ENCODE measurements at places on chromosomes 5 and 9. TPM values are rescaled to one million over a fixed set of nuclear protein-coding genes. Genes with fewer than 3 reads are reported as not detected.

DNA sequence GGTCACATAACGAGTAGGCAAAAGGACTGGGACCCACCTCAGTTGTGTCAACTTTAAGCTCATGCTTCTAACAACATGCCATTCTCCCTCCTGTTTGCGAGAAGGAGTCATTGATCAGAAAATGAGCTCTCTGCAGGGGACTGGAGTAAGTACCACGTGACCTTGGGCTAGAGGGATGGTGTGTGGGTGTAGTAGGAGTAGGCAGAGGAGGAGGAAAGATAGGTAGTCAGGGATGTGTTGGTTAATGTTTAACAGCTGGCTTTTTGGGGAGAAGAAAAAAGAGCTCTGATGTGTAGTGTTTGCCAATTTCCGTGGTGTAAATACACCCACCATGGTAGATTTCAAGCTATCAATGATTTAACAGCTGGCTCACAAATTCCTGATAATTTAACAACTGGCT lies 160.3 kb upstream of the TBC1D2 start:
- no peak for DNase-seq

GRCh38 chr5:141779503-141779973 lies 97.5 kb upstream of the ARAP3 start:
- DNase-seq, result peak; percentile 70

DNA sequence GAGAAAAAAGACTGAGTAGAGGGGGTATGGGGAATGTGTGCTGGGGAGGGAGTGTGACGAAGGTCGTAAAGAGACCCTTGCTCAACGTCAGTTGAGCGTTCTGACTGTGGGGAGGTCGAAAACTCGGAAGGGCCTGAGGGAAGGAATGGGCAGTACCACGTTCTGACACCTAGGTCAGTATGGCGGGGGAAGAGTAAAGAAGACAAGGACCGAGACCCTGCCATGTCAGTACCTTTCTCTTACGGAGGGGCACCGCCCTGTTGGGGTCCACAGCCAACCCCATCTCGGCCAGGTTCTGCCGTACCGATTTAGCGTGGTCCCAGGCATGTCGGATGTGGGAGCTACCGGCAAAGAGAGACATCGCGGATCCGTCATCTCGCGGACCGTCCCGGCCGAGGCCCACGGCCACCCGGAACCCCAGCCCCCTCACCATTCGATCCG lies 375 bp downstream of the NOP16 start:
- DNase-seq, result peak; percentile 16

- DNase-seq, result no peak
These were observed 7.9 kb upstream of the ZNF608 start for GRCh38 chr5:124754206-124754927.

DNA sequence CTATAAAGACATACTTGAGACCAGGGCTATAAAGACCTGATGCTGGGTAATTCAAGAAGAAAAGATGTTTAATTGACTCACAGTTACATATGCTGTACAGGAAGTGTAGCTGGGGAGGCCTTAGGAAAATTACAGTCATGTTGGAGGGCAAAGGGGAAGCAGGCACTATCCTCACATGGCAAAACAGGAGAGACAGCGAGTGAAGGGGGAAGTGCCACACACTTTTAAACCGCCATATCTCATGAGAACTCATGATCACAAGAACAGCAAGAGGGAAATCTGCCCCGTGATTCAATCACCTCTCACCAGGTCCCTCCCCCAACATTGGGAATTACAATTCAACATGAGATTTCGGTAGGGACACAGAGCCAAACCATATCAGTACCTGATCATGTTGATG lies 89.9 kb upstream of the ADAMTSL1 start:
- DNase-seq, result no peak

DNA sequence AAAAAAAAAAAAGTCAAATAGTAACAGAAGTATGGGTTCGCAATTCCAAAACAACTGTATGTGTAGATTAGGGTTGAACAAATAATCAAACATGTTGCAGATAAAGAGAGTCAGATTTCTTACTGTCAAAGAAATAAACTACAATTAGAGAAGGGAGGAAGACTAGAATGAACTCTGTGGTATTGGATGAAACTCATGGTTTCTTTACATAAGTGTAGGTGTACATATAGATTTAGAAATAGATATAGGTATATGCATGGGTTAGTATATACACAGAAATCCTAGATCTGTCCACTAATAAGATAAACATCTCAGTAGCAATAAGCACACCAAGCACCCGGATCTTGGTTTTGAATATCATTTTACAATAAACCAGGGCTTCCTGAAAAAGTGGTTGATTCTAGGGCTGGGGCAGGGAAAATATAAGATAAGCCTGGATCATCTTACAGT lies 21.3 kb downstream of the DTWD2 start:
- DNase-seq, result no peak

DNA sequence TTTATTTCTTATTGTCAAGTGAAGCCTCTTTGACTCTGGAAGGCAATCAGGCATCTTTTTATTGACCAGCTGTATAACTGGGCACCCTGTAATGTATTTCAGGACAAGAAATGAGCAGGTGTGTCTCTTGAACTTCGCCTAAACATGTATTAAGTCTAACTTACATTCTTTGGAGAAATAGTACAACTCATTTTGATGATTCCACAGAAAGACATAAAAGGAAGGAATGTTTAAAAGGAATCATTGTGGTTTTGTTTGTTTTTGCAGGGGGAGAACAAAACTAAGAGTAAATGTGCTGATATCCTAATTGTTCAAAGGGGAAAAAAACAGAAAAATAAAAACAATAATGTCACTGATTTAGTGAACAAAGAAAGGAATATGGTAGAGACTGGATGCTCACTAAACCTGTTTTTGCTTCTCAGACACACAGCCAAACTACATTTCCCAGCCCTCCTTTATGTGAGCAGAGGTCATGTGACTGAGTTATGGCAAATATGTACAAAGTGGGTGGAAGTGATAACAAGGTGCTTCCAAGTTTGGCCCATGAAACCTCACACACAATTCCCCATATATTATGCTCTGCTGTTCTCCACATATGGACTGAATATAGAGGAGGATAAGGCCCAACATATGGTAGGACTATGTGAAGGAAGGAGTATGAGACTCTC lies 150.6 kb upstream of the ACOT12 start:
- DNase-seq, result no peak

DNA sequence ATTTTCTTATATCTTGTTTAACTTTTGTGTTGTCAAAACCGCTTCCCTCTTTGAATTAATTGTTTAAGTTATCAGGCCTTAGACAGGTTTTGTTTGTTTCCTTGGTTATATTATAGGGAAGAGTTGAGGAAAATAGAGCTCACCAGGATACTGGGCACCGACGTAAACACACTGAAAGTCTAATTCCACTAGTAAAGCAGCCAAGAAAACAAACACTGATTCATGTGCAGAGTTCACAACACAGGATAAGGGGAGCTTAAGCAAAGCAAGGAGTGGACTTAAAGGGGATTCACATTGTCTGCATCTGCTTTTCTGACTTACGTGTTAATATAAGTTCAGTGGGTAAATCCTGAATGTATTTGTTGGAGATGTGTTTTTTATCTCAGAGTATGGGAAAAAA lies 139.0 kb upstream of the CDH6 start:
- no peak for DNase-seq

GRCh38 chr5:179484201-179484600 lies 66.2 kb upstream of the RUFY1 start:
- DNase-seq, result no peak

GRCh38 chr5:157913575-157913974 lies 54.6 kb upstream of the CLINT1 start:
- no peak for DNase-seq

DNA sequence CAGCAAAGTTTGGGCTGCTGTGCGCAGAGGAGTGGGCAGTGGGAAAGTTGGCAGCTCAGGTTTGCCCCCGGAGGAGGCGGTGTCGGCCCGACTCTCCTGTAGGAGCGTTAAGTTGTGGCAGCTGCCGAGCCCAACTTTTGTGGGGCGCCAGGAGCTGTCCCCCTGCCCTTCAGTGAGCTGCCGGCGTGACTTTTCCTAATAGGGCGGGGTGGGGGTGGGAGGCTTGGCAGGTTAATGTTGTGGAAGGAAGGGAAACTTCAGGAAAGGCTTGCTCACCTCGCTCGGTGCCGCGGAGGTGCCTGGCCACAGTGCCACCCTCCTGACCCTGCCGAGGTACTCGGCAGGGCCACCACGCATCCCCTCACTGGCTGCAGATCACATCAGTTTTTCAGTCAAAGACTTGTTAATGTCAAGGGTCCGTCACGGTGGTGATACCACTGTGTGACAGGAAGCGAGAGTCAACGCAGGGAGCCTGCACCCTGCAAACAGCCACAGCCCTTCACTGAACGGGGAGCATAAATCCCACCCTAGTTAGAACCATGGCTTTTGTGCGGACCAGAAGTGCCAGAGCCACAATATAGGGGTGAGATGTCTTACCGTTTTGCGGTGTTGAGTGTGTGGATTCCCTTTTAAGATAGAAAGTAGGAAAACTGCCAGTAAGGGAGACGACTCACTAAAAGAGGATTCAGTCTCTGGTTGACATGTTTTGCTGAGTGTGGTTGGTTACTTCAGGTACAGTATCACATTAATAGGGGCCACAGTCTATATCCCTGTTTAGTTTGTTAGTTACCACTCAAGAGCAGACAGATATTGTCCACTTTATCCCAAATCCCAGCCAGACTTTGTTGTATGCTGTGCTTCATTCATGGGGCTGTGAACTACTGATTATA lies 796 bp downstream of the LNPEP start:
- peak; percentile 47 for DNase-seq

DNA sequence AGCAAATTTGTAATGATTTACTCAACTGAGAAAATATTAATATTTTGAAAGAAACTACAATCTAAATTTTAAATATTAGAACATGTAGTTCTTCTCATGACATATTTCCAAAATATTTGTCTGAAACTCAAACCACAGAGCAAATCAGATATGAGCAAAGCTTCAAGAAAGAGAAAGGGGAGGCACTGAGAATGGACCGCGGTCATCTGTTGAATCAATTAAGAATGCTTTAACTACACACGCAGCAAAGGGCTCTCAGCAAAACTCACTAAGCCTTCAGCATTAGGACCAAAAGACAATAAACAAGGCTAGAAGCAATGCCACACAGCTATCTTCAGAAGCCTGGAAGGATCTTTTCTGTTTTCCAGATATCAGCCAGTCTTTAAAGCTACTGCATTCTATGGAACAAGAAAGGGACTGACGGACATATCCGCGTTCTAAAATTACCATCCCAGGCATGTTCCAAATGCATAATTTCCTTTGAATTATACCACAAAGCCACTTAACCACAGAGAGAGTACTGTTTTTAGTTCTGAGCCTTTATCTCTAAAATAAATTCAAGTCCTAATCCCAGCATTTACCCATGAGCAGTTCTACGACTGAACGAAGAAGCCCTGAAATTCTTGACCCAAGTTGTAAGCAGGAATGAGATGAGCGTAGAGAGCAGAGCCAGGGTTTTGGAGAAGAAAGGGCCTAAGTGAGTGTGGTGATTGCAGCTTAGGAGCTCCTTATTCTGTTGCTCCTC lies 513.5 kb downstream of the AGTPBP1 start:
- DNase-seq, result no peak

DNA sequence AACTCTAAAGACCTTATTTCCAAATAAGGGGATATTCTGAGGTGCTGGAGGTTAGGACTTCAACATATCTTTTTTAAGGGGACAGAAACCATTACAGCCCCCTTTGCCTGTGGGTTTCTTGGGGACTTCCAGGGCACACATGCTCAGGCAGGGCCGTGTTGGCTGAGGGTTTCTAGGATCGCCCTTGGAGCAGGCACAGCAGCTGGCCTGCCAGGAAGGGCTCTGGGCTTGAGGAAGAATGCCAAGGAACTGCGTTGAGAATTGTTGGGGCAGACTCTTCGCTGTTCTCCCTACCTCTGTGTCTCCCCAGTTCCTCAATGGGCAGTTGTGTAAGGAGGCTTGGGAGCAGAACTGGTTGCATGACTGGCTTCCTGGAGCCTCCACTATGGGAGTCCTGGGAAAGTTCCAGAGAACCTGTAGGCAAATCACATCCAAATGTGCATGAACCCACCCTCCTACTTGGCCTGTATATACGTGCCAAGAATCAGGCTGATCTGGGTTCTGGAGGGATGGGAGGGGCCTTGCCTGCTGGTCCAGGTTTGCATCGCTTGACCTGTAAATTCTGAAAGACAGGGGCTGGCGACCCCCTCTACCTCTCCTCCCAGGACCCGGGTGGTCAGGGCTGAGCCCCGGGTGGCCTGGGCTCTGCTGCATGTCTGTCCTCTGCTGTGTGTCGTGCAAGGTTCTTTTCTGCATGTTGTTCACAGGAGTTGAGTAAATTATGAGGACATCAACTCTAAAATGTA lies 65.5 kb downstream of the HSPA4 start:
- no peak for DNase-seq

Gene MEF2C
- polyA plus RNA-seq, result 44.5 TPM

Gene UIMC1
- 47.0 TPM for polyA plus RNA-seq

Gene ORM2
- not detected for polyA plus RNA-seq

Gene ZNF462
- 35.3 TPM for polyA plus RNA-seq

Gene PCDHA4
- polyA plus RNA-seq, result 0.81 TPM

Gene NUTM2G
- polyA plus RNA-seq, result 1.3 TPM

Gene LCN9
- not detected for polyA plus RNA-seq

Gene PDZD2
- 21.4 TPM for polyA plus RNA-seq

Gene ZNF608
- 71.9 TPM for polyA plus RNA-seq

Gene EFNA5
- polyA plus RNA-seq, result 24.7 TPM

Gene NUTM2F
- not detected for polyA plus RNA-seq

Gene PDE6A
- polyA plus RNA-seq, result 0.14 TPM

Gene GPR151
- not detected for polyA plus RNA-seq
